ENCODE measurements at places on chromosomes 6 and 20.
A peak's percentile ranks its signal among the peaks of the same experiment; 100 is the strongest.

DNA sequence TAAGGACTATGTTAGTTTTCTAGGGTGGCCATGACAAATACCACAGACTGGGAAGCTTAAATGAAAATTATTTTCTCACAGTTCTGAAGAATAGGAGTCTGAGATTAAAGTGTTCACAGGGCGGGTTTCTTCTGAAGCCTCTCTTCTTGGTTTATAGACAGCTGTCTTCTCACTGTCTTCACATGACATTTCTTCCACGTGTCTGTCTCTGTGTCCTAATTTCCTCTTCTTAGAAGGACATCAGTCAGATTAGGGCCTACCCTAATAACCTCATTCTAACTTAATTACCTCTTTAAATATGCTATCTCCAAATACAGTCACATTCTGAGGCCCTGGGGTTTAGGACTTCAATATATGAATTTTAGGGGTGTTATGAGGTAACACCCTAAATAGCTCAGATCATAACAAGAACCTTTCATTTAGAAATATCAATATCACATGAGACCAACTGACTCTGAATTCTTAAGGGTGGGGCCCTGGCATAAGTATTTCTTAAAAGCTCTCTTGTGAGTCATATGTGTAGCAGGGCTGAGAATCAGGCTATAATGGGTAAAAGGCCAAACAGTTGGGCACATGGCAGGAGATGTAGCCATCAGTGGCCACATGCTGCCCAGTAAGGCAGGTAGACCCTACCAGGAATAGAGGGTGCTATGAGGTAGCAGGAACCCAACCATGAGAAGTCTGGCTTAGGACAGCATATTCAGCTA, 62.0 kb upstream of the TENT5A start:
- DNase-seq: no peak

GRCh38 chr6:27758491-27758890, 153.7 kb downstream of the OR2B2 start:
- no peak for DNase-seq

GRCh38 chr6:150987371-150987828, 121.9 kb downstream of the MTHFD1L start:
- no peak for DNase-seq

DNA sequence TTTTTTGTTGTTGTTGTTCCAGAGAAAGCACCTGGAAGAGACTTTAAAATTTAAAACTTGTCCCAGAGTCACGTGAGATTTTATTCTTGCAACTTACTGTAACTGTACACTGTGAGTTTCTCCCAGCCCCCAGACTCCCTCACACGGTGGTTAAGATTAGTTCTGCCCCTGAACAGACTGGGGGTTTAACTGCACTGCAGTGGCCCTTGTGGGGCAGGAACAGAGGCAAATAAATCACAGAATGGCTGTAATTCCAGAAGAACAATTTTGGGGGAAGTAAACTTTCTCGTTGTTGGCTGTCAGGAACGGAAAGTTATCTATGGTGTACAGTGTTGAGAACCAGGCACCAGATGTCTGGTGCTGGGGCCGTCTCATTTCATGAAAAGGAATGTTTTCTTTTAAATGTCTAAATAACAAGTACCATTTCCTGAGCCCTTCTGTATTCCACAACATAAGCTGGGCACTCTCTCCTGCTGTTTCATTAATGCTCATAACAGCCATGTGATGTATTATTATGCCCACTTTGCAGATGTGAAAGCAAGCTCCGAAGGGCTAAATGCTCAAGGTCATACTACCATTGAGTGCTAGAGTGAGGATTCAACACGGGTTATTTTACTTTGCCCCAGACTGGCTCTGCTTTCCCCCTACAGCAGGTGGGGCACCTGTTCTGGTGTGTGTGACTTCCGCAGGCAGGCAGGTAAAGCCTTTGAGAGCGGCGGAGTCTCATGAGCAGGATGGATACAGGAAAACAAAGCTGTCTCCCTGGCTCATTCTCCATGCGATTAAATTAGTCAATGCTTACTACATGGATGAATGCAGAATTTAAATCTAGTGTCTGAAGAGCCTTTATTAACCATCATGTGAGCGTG, 30.5 kb downstream of the CNKSR3 start:
- no peak for DNase-seq

DNA sequence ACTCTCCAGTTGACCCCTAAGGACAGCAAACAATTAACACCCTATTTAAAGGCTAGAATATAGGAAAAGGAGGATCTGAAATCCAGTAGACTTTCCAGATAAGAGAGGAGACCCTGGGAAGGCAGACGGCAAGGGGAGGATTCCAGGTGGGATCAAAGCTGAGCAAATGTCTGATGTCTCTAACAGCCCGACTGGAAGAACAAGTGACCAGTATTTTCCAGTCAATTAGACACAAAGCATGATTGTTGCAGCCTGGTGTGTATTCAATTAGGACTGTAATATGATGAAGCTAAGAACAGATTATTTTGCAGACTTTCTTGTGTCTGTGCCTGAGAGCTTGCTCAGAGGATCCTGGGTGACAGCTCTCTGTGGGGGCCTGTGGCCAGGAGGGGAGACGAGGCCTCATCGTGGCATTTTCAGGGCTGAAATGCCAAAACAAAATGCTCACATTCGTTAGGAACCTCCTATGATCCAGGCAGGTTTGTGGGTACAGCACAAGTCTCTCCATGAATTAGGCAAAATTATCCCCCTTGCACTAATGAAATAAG, 471.8 kb upstream of the AGPAT4 start:
- DNase-seq: no peak

- DNase-seq: peak; percentile 39
Measured at GRCh38 chr6:155248008-155249001, 15.5 kb upstream of the CLDN20 start.

- DNase-seq: no peak
Measured at GRCh38 chr6:13332349-13332706, 4.0 kb upstream of the TBC1D7 start.

- DNase-seq: no peak
Measured at GRCh38 chr6:133245007-133245406, 3.9 kb downstream of the EYA4 start.

GRCh38 chr6:131652472-131652871, 15.4 kb downstream of the ENPP3 start:
- DNase-seq: no peak

GRCh38 chr6:39189915-39190544, 39.2 kb downstream of the KCNK5 start:
- DNase-seq: peak; percentile 72

- no peak for DNase-seq
Measured at GRCh38 chr20:38286586-38287531, 17.1 kb upstream of the BPI start.

GRCh38 chr6:75495011-75495410, 1.4 kb upstream of the FILIP1 start:
- DNase-seq: no peak

DNA sequence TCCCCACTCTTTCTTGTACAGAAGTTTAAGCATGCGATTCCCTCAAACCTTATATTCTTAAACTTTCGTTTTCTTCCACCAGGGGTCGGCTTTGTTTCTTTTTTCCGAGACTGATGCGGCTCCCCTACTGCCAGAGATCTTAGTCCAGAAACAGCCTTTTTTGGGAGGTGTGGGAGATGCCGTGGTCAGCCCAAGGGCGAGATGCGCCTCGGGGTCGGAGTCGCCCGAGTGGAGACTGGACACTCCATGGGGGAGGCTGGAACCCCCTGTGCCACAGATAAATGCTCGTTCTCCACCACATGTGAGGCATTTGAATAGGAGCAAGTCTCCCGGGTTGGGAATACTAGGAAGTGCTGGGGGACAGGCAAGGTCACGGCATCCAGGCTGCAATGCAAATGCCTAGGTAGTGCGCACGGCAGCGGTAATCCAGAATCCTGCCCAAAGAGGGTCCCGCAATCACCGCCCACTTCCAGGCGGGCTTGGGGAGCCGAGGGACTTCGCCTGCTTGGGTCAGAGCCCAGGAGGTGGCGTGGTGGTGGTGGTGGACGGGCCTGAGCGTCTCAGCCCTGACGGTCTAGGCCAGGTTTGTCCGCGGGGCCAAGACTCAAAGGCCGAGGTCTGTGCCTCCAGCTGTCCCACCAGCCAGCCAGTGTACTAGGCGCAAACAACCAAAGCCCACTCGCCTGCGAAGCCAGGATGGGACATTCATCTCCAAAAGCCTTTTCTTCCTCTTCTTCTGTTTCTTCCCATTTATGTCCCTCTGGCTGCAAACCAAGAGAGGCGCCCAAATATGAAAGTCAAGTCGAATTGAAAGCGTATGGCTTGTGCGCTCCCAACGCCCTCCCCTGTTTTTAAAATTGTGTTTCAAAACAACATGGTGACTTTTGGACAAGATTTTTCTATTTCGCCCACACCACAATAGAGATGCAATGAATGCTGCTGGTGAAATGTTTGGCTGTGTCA, 39.3 kb upstream of the OSTM1 start:
- peak; percentile 33 for DNase-seq

GRCh38 chr6:156954816-156955215, 177.6 kb downstream of the ARID1B start:
- no peak for DNase-seq

GRCh38 chr6:156191895-156192294, 585.3 kb upstream of the ARID1B start:
- DNase-seq: no peak

DNA sequence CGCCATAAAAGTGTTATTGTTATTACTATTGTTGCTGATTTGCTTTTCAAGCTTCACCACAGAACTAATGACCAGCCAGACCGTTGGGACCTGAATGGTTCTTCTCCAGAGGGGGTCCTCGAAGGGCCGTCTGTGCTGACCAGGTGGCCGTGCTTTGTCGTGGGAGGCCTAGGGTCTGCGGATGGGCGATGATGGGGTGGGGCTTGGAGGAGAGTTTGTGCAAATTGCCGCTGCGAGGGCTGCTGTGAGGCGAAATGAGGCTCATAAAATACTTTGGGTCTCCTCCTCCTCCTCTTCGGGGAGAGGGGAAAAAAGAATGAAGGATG, 6.0 kb upstream of the ZBTB22 start:
- DNase-seq: no peak

- DNase-seq: no peak
Measured at GRCh38 chr6:29671026-29671425, 9.9 kb downstream of the ZFP57 start.

DNA sequence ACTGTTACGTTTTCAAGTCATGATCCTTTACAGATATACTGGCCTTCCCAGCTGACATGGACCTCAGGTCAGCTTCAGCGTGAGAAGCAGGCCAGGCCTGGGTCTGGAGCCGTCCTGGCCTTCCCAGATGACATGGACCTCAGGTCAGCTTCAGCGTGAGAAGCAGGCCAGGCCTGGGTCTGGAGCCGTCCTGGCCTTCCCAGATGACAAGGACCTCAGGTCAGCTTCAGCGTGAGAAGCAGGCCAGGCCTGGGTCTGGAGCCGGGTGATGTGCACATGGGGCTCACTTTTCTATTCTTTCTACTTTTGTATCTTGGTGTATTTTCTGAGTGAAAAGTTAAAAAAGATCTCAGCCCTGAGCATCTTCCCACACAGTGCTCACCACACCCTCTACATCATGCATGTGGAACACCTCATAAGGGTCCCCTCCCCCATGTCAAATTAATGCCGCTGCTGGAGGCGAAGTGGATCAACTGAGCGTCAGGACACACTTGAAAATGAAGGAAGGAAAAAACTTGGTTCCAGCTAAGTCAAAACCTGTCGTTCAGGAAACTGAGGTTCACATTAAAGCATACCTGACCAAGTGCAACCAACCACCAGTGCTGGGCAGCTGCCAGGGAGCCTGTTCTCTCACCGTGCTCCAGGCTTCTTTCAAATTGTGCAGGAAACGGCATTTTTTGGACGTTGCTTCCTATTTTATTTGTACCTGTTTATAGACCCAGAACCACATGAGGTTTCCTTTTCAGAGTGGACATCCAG, 32.2 kb downstream of the KIF25 start:
- DNase-seq: peak; percentile 6

DNA sequence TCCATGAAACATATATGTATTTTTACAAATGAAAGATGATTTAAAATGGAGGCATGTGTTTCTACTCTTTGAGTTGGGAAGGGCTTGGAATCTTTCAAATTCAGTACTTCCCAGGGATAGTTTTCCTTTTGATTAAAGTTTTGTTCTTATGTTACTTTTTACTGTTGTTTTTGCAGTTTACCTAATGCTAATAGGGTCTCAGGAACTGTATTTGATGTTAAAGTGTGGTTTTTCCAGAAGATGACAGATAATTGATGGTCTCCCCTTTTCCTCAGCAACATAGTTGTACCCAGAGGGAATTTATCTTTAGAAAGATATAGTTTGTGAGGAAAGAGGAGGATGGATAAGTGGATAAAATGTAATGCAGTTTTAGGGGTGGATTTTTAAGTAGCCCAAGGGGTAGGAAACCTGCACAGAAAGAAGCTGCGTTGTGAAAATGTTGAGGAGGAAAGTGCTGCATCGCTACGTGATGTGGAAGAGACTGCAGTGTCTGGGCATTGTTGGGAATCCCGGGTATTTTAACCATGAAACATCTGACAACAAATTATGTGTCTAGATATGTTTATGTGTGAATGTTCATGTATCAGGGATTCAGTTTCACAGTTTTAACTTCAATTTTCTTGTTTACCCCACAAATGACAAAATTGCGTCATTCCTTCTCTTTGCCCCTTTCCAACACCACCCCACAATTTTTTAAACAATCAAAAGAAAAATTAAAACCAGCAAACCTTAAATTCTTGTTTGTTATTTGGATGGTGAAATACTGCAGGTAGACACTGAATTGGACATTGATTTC, 42.3 kb downstream of the GNAS start:
- no peak for DNase-seq

- DNase-seq: no peak
Measured at GRCh38 chr20:9495701-9496100, 18.7 kb upstream of the LAMP5 start.

GRCh38 chr6:158856261-158856660, 37.1 kb upstream of the EZR start:
- no peak for DNase-seq

Measured in mucosa of descending colon (tissue), 3 donors.